ENCODE measurements at places on chromosomes 2 and 18. TPM values are rescaled to one million over a fixed set of nuclear protein-coding genes. Genes with fewer than 3 reads are reported as not detected.

The NOP58 gene
- 125 TPM for polyA plus RNA-seq

The IGFBP5 gene
- 108 TPM for polyA plus RNA-seq

The FEZ2 gene
- polyA plus RNA-seq, result 67.0 TPM

The CRYGD gene
- not detected for polyA plus RNA-seq

The DHX57 gene
- 42.8 TPM for polyA plus RNA-seq

The GPAT2 gene
- 6.2 TPM for polyA plus RNA-seq

The COLEC12 gene
- polyA plus RNA-seq, result 108 TPM

DNA sequence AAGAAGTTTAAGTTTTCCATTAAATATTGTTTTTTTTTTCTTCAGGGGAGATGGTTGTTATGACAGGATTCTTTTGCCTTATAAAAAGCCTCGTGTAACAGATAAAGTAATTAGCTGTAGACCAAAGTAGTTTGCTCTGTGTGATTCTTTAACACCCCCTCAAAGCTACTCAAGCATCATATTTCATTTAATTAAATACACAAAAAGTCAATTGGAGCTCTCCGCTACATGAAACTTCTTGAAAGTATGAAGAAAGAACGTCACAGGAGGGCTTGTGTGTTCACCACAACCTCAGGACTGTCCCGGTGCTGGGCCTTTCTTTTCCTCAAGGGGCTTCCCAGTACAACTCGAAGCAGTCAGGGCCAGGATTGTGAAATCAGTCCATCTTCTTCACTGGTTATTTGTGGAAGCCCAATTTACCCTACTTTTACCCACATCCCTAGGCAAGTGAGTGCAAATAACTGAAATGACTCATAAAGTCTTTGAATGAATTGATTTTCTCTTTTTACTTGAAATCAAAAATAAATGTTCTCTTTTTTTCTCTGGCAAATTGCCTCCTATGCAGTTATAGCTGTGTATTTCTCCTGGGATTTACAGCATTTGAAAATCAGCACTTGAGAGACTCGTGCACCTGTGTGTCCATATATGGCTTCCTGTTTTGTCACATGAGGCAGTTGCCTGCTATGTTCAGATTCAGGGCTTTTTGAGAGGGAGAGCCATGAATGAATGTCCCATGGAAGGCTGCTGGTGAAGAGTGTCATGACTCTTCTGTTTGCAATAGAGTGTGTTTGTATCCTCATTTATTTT, 48.6 kb downstream of the LINC00305 start:
- DNase-seq, result no peak

- DNase-seq, result no peak
These were observed 932.5 kb upstream of the PIK3C3 start for GRCh38 chr18:41022484-41022883.

GRCh38 chr2:66301022-66301766, 133.7 kb upstream of the MEIS1 start:
- DNase-seq, result no peak

DNA sequence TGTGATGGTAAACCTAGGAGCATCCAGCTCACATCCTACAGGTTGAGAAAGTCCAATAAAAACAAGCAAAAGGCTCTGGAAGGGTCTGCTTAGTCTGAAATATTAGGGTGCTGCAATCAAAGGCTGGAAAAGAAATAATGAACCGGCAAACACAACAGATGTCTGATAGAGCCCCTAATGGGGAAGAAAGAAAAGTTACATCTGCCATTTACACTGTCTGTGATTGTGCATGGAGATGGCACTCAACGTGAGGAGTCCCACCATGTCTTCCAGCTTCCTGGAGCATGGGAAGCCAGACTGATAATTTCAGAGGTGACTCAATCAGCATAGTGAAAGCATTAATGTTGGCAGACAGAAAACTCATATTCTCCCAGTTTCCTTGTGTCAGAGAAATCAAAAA, 307.8 kb downstream of the EPHA4 start:
- no peak for DNase-seq

- no peak for DNase-seq
These were observed 555.1 kb downstream of the BCL11A start for GRCh38 chr2:59998324-59998723.

- no peak for DNase-seq
These were observed 1519.9 kb upstream of the ACVR2A start for GRCh38 chr2:146324951-146325350.

Data from left lung (tissue), 14 donors.